Kidney epithelial cell (primary cell): ENCODE measurements at places on chromosomes 4 and X. TPM values are rescaled to one million over a fixed set of nuclear protein-coding genes. Genes with fewer than 3 reads are reported as not detected.

- no peak for DNase-seq
Measured at GRCh38 chr4:38154681-38155588, 194.7 kb downstream of the PTTG2 start.

GRCh38 chrX:103889216-103889615, 57.2 kb upstream of the RAB9B start:
- DNase-seq, result no peak

DNA sequence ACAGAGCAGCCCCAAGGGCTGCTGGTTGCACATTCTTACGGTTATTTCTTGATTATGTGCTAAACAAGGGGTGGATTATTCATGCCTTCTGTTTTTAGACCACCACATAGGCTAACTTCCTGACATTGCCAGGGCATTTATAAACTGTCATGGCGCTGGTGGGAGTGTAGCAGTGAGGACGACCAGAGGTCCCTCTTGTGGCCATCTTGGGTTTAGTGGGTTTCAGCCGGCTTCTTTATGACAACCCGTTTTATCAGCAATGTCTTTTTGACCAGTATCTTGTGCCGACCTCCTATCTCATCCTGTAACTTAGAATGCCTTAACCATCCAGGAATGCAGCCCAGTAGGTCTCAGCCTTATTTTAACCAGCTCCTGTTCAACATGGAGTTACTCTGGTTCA, 212.4 kb upstream of the GRID2 start:
- no peak for DNase-seq

GRCh38 chr4:174753021-174753420, 76.0 kb downstream of the GLRA3 start:
- DNase-seq, result peak; percentile 19

DNA sequence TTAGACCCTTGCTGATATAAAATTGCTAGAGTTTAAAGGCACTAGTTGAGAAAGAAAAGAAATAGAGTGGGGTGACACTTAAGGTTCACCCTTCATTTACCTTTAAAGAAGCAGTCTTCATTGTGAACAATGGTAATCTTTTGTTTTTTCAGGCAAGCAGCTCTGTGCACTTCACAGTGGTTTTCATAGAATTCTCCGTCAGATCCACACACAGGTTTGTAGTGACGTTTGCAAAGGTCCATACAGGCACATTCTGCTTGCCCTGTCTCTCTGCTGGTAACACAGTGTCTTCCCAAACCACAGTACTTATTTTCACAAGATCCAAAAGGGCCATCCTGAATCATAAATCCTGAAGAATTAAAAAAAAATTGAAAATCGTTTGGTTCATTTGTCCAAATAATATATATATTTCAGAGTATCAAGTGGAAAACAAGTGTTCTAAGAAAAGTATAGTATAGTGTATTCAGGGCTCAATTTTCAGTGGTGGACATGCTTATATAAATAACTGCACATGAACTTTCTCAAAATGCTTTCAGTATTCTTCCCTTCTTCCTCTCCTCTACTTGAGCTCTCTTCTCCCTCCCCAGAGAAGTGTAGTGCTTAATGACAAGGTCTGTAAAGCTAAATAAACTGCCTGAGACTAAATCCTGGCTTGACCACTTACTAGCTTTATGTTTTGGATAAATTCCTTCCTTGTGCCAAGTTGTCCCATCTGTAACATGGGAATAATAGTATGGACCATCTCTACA, 243.3 kb downstream of the FSTL5 start:
- no peak for DNase-seq

GRCh38 chr4:113122066-113122465, 72.6 kb downstream of the ANK2 start:
- DNase-seq, result no peak

DNA sequence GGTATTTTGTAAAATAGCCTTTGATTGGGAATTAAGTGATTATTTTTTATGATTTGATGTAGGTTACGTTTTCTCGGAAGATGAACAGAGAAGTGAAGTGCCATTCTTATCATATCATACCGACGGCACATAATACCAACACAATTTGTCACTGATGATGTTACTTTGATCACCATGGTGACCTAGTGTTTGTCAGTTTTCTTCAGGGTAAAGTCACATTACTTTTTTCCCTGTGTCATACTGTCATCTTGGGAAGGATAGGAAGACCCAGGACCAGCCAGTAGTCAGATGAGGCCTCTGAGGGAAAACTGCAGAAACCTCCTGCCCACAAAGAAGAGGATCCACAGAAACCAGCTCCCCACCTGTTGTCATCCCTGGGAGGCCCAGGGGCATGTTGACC, 1.3 kb upstream of the MAGEC1 start:
- no peak for DNase-seq

DNA sequence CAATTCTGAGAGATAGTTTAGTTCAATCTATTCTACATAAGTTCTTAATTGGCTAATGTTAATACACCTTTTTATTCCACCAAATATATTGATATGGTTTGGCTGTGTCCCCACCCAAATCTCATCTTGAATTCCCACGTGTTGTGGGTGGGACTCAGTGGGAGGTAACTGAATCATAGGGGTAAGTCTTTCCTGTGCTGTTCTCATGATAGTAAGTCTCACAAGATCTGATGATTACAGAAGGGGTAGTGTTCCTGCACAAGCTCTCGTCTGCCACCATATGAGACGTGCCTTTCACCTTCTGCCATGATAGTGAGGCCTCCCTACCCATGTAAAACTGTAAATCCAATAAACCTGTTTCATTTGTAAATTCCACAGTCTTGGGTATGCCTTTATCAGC, 11.3 kb downstream of the PPA2 start:
- DNase-seq, result no peak

DNA sequence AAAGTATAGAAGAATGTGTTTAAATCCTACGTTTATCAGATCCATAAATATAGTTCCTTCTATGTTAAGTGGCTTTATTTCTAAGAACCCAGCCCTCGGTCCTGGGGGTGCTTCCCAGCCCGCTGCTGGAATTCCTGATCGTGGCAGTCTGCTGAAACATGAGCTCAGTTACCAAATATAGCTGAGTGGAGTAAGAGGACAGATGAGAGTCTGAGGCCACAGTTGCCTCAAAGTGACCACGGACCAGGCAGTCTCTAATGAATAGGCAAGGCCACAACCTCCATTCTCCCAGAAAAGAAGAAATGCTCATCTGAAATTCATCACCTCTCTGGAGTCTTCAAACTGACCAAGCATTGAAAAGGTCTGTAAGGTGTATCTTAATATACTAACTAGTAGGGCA, at the start of gene PALLD:
Gene PALLD, plus strand, starts transcription at position 219 of the 400 bp plus-strand sequence.
- no peak for DNase-seq

- DNase-seq, result no peak
Measured at GRCh38 chr4:80566203-80566872, 230.8 kb downstream of the CFAP299 start.

GRCh38 chr4:140710908-140711622, 45.1 kb downstream of the TBC1D9 start:
- DNase-seq, result no peak

DNA sequence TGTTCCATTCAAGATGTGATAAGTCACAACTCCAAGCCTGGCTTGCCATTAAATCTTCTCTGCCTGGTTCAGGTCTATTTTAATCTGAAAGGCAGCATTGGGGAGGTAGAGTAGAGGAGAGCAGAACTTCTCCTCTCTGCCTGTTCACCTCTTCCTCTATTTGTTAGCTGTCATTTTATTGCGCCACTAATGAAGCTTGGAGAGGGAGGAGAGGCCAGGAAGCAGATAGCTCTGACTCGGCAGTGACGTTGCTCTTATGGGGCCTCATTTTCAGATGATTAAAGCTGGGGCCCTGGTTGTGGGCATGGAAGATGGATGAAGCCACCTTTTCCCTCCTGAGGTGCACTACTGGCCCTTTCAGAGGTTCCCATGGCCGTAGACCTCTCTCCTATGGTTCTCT, 207.3 kb downstream of the MID1IP1 start:
- DNase-seq, result no peak

DNA sequence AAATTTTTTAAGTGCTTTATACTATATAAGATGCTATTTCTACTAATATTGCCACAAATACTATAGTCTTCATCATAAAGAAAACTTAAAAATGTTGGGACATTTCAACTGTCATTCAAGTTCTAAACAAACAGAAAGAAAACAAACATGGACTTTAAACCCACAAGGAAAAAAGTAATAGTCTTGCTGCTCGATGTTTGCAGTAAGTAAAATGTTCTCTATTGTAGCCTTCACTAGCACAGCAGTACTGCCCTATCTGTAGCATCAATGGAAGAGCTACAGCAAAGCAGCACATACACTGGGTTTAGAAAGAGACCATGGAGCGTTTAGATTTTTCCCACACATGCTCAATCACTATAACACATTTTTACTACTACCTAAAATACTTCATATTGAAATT, 146.8 kb downstream of the KLHL13 start:
- DNase-seq, result no peak

- DNase-seq, result peak; percentile 41
Measured at GRCh38 chrX:49995107-49995731, 72.8 kb downstream of the CLCN5 start.

GRCh38 chrX:148572337-148572736, 71.9 kb downstream of the AFF2 start:
- DNase-seq, result no peak

DNA sequence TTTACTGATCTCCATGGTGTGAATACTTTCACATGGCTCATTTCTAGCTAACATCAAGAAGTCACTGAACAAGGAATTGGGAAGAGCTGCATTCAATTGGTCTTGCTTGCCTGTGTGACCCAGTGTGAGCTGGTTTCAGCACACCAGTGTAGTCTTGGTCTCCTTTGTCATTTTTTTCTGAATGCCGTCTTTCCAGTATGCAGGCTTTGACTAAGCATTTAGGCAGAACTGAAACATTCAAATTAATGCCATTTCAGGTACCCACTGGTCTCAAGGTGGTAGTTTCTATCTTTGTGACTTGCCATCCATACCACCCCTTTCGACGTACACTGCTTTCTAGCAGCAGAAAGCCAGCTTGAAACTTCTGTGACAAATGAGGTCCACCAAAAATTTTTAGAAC, 550.5 kb upstream of the BOD1L1 start:
- no peak for DNase-seq

DNA sequence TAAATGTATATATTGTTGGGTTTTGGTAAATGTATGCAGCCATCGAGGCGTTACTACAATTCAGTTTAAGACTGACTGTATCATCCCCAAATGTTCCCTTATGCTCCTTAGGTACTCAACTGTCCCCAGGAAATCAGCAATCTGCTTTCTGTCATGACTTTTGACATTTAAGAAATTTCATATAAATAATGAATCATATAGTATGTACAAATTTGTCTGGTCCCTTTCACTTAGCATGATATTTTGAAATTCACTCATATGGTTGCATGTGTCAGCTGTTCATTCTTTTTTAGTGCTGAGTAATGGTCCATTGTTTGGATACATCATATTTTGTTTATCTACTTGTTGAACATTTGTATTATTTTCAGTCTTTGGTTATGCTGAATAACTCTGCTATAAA, 218.8 kb downstream of the C4orf33 start:
- DNase-seq, result no peak

GRCh38 chrX:42567268-42567667, 210.7 kb downstream of the PPP1R2C start:
- no peak for DNase-seq

Gene MUC7
- total RNA-seq, result not detected in 2 replicates

Gene VCX3A
- total RNA-seq, result 0.25 TPM in 1 of 2 replicates, not detected in the other

Gene CRMP1
- 15.4 and 16.5 TPM in 2 replicates for total RNA-seq

Gene C4orf50
- not detected in 2 replicates for total RNA-seq

Gene SUV39H1
- 7.6 and 10.9 TPM in 2 replicates for total RNA-seq

Gene UGT2B17
- not detected in 2 replicates for total RNA-seq

Gene ADH1B
- 0.08 TPM in 1 of 2 replicates, not detected in the other for total RNA-seq

Gene TCEAL3
- 10.5 and 14.9 TPM in 2 replicates for total RNA-seq

Gene MND1
- total RNA-seq, result 2.3 and 4.3 TPM in 2 replicates

Gene FRMD7
- total RNA-seq, result not detected in 2 replicates

Gene PABPC1L2B
- 0.17 TPM in 1 of 2 replicates, not detected in the other for total RNA-seq
